Brain pericyte (primary cell): ENCODE measurements at places on chromosomes 5 and 9.
A peak's percentile ranks its signal among the peaks of the same experiment; 100 is the strongest.

DNA sequence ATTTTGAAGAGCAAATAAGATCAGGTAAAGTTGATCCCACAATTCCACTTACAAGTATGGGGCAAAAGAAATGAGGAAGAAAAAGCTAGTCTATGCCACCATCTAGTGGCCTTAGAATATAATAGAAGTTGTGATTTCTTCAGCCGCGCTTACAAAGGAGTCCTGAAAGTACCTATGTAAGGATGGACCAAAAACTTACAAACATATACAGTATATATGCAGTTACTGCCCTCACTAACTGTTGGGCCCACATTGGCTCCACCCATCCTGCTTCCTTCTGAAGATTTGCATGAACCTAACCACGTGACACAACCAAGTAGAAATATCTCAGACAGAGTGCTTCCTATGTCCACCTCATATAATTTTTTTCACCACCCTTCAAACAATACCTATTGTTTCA is 11.7 kb upstream of the OR13D1 start:
- peak; percentile 8 for DNase-seq

- DNase-seq = no peak
Observed at GRCh38 chr9:86454701-86455615, 100.7 kb upstream of the TUT7 start.

DNA sequence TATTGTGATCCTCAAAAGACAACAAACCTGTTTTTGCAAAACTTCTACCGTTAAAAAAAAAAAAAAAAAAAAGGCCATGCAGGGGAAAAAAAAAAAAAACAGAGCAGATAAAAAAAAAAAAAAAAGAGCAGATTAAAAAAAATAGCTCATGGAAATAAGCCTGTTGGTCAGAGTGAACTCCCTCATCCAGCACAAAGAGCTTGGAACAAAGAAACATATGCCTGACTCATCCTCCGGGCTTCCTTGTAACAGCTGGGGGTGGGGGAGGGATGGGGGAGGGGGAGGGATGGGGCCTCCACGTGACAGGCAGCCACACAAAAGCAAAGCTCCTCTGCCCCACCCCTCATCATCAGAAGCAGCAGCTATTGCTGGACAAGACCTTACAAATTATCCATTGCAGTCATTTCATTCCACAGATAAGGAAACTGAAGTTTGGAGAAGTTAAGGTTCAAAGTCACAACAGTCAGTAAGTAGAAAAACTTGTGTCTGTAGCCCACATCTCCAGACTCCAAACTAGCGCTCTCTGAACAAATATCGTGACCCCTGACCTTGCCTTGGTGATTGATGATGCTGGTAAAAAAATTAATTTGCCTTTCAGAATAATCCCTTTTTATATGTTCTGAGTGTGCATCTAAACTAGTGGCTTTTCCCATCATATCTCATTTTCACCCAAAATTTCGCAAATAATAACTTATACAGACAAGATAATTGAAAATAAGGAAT is 38.9 kb downstream of the SLC35D2 start:
- peak; percentile 11 for DNase-seq

DNA sequence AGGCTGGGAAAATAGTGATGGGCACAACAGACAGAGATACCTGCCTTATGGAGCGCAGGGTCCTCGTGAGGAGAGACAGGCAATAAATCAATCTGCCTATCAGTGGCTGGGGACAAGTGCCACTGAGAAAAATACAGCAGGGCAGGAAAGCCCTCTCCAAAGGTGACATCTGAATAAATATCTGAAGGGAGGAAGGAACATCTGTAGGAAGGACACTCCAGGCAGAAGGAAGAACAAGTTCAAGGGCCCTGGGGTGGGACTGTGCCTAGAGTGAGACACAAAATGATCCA is 53.7 kb upstream of the SLC25A51 start:
- DNase-seq = no peak

- DNase-seq = no peak
Observed at GRCh38 chr9:38227061-38227540, 158.1 kb upstream of the SHB start.

- DNase-seq = no peak
Observed at GRCh38 chr5:107990881-107991810, 320.4 kb upstream of the EFNA5 start.

- no peak for DNase-seq
Observed at GRCh38 chr5:38344891-38345290, 86.5 kb downstream of the EGFLAM start.

DNA sequence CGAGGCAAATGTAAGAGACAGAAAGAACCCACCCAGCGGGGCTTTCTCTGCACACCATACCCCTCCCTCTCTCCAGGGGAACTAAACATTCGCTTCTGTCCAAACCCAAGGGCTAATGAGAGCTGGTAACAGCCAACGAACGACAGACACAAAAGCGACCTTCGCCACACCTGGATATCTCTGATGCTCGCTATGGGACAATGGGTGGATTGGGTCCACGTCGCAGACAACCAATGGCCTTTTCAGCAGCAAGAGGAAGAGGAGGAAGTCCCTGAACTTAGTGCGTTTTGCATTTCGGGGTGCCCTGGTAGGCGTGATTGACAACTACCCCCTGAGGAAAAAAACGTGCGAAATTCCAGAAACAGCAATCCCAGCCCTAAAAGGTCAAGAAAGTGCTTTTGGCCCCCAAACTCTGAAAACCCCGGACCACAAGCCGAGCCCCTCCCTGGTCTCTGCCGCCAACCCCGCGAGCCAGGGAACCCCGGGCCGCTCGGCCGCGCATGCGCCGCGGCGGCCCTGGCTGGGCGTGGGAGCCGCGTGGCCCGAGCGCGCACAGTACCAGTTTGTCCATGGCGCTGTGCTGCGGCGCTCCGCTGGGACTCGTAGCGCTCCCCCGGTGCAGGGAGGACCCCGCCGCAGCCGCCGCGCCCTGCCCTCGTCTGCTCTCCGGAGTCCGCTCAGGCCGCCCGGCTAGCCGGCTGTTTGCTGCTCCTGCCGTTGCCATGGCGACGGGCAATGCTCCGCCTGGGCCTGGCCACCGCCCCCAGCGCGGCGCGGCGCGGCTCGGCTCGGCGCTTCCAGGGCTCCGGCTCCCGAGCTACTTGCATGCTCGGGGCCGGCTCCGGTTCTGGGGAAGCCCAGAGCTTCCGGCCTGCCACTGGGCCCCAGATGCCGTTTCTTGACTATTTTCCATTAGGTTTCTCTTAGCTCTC is 66.9 kb upstream of the DNAH5 start:
- DNase-seq = peak; percentile 47

- DNase-seq = no peak
Observed at GRCh38 chr5:41848983-41849382, 21.2 kb downstream of the OXCT1 start.

DNA sequence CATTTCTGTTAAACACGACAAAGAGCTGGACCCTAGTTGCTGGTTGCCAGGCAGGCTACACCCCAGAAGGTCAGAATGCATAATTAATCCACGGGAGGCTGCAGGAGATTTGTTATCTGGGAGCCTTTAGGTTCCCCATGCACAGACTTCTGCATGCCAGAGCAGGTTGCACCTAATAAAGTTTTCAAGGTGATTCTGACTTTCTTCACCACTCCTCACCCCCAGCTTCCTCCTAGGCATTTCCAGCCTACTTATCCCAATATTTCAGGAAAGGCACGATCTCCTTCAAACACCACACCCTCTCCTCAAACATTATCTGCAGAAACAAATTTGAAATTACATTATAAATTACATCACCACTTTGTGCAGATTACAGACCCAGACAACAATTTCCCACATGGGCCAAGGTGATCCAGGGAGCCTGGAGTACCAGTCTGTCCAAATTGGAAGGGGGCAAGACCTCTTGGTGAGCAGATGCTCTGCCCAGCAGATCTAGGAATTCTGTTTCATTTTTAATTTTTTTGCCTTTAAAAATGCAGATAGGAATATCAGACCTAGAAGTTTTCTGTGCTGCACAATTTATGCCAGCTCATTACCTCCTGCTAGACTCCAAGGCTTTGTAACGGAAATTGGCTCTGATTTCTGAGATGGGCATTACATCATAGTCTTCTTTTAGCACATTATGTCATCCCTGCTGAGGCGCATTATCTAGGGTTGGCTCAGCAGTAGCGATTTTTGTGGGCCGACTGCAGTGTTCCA is 363.4 kb upstream of the SLC30A5 start:
- peak; percentile 41 for DNase-seq
